Astrocyte of the spinal cord (primary cell): ENCODE measurements at places on chromosomes 1 and 21.

DNA sequence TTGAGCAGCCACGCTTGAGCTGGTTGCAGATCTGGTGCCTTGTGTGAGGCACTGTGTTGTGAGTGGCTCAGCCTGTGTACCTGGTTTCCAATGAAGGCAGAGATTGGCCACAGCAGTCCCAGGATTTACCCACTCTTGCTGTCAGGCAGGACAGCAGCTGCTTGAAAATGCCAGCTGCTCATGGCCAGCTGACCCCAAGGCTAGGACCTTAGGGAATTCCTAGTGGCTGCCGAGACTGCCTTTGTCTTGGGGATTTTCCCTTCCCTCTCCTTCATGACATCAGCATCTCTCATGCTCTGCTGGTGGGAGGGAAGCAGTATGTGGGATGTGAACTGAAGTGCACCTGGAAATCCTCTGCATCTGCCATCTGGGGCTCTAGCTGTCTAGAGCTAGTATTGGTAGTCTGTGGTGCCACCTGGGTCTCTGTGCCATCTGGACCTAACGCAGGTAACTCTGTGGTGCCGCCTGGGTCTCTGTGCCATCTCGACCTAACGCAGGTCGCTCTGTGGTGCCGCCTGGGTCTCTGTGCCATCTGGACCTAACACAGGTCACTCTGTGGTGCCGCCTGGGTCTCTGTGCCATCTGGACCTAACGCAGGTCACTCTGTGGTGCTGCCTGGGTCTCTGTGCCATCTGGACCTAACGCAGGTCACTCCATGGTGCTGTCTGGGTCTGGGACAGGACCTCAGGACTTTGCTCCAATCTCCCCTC, 3.8 kb upstream of the LRRC47 start:
- no peak for DNase-seq

- no peak for DNase-seq
Measured at GRCh38 chr1:54239035-54239383, 39.0 kb downstream of the MRPL37 start.

DNA sequence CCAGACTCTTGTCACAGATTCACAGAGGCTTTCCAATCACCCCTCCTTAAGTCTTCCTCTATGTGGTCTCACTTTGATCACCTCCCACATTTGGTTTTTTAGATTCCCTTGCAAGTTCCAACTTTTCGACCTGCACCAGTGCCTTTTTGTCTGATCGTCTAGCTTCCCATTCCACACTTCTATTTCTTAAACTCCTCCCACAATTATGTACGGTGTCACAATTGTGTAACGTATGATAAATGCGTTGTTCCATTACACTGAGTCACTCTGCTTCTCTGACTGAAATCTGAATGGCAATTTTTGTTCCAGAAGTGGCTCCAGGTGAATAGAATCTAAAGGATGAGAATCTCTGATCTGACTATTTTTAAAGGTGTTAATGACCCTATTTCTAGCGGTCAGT, 320.1 kb downstream of the LMX1A start:
- DNase-seq, result no peak

- DNase-seq, result no peak
Measured at GRCh38 chr1:234953655-234954405, 174.8 kb downstream of the TOMM20 start.

GRCh38 chr1:163844459-163844858, 522.7 kb downstream of the NUF2 start:
- DNase-seq, result no peak

DNA sequence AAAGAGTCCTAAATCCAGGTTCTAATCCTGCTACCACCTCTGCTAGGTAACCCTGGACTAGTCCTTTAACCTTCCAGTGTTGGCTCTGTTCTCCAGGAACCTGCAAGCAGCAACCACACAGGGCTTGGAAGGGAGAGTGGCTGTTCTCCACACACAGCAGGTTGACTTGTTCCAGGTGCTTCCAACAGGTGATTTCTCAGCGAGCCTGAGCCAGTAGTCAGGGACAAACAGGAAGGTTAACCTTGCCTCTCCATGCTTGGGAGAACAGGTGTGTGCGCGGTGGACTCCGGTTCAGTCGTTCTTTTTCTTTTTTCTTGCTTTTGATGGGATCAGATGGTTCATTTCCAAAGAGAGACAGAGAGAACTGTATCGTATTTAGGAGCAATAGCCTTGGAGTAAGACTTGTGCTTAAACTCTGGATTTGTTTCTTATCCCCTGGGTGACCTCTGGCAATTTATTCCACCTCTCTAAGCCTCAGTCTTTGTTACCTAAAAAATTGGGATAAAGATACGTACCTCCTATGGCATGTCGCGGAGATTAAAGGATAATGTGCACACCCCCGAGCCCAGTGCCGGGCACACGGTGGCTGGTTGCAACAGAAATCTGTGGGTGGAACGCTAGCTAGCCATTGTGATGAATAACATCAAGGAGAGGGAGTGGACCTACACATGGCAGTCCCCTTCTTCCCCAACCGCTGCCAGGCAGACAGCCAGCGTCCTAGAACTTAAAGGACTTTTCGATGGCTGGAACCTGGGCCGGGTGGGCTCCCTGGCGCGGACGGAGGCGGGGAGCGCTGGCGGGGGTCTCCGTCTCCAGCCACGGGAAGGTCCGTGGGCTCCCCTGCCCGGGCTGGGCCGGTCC, 583 bp upstream of the CACHD1 start:
- DNase-seq, result peak; percentile 9

- peak; percentile 75 for DNase-seq
Measured at GRCh38 chr1:236516929-236517704, 6.7 kb upstream of the LGALS8 start.

GRCh38 chr1:117842408-117843170, 86.8 kb downstream of the GDAP2 start:
- DNase-seq, result no peak

- DNase-seq, result no peak
Measured at GRCh38 chr1:7510389-7510931, 260.6 kb upstream of the VAMP3 start.

- peak; percentile 55 for DNase-seq
Measured at GRCh38 chr1:109161858-109162606, 48.1 kb downstream of the ELAPOR1 start.

GRCh38 chr1:56189946-56190805, 389.2 kb downstream of the PLPP3 start:
- no peak for DNase-seq

- no peak for DNase-seq
Measured at GRCh38 chr1:43280692-43281091, 4.7 kb downstream of the C1orf210 start.

DNA sequence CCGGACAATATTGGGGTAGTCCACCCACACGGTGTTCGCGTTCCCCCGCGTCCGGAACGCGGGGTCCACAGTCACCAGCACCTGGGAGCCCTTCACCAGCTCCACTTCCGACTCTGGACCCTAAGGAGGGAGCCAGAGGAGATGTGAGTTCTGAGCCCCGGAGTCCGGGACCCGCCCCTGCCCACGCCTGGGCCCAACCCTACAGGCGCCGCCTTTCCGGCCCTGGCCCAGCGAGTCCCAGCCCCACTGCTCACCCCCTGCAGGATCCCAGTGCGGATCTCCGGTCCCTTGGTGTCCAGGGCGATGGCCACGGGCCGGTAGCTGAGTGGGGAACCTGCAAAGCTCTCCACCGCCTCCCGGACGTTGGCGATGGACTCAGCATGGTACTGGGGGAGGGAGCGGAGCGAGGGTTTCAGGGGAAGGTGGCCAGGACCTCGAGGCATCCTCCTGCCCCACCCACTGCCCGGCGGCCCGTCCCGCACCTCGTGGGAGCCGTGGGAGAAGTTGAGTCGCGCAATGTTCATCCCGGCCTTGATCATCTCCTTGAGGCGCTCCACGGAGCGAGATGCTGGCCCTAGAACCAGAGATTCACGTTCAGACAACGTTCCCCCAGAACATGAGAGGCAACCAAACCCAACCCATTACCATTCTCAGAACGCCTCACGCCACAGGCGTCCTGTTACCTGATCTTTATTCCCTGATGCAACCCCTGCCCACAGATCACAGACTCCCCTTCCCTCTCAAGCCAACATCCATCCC, 5.9 kb downstream of the PKLR start:
- DNase-seq, result no peak

GRCh38 chr1:226808501-226808900, 61.9 kb upstream of the PSEN2 start:
- no peak for DNase-seq

- DNase-seq, result no peak
Measured at GRCh38 chr1:201319631-201320030, 36.3 kb downstream of the PKP1 start.
